NCI-H146 (cell line): ENCODE measurements at places on chromosomes 3 and 15.

DNA sequence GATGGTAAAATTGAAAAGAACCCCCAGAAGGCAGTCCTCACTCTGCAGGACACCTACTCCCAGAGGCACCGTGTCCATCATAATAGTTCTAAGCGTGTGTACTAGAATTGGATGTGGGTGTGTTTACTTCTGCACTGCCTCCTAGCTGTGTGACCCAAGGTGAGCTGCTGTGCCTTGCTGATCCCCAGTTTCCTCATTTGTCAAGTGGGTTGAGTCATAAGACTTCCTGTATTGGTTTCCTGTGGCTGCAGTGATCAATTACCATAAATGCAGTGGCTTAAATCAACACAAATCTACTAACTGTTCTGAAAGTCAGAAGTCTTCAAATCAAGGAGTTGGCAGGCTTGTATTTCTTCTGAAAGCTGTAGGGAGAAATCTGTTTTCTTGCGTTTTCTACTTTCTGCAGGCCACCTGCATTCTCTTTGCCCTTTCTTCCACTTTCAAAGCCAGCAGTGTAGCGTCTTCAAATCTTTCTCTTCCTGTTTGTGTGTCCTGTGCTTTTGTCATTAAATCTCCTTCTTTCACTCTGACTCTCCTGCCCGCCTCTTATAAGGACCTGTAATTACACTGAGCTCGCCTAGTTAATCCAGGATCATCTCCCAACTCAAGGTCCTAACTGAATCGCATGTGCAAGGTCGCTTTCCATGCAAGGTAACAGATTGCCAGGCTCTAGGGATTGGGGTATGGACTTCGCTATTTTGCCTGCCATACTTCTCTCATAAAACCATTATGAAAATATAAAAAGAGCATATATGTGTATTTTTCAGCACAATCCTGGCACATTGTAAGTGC lies 59.0 kb downstream of the RORA start:
- DNase-seq, result no peak

DNA sequence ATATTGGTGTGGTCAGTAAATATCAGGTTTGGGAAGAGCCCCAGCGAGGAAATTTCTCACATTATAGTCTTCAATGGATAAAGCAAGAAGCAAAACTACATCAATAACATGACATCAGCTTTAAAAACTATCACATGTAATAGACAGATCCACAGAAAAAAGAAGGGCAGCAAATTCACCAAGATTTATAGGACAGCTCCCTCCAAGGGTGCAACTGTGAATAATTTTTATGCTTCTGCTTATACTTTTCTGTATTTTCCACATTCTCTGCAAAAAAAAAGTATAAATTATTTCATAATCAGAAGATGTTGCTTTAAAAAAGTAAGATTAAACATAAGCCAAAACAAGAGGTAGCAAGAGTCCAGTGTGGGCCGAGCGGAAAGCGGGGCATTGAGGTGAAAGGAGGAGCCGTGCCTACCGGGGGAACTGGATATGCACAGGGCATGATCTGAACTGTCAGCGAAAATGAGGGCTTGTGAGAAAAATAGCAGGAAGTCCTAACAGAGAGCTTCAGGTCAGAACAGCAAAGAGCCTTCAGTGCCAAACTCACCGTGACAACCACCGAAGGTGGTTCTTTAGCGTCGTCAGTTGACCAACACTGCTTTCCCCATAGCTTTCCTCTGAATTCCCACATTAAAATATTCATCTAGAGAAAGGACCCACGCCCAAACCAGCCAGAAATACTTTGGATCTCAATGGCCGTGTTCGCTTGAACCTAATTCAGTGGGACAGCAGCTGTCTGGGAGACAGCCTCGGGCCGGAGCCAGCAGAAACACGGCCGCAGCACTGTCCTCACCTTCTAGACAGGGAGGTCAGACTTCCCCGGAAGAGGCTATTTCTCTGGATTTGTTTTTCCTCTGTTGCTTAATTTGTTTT lies 59.8 kb downstream of the FAM174B start:
- DNase-seq, result no peak

DNA sequence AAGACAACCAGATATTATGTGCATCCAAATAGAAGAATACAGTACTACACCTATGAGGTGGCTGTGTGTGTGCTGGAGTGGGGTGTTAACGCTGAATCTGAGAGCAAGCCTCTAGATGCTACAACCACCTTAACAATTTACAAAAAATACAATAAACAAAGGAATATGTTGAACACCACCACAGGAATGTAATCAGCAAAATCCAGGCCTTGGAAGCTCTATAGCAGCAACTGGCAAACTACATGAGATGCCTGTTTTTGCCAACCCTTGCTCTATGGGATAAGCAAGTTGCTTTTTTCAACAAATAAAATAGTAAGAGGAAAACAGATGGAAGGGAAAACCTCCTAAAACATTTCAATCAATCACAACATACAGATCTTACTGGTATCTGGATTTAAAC lies 23.9 kb downstream of the SLTM start:
- DNase-seq, result no peak

DNA sequence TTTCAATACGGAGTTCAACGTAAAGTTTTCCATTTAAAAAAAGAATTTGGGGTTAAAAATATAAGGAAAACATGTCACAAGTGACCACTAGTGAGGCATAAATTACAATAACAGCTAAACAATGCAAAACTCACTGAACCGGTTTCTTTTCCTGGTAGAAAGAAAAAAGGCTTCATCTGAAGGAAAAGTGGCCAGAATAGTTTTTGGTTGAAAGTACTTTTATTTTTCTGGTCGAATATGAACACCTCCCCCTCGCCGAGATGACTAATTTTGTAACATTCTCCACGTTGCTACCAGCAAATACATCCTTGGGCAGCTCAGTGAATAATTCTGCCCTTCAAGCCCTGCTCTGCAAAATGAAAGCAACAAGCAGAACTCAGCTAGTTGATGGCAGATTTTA lies 3.9 kb upstream of the SRGAP3 start:
- DNase-seq, result no peak

DNA sequence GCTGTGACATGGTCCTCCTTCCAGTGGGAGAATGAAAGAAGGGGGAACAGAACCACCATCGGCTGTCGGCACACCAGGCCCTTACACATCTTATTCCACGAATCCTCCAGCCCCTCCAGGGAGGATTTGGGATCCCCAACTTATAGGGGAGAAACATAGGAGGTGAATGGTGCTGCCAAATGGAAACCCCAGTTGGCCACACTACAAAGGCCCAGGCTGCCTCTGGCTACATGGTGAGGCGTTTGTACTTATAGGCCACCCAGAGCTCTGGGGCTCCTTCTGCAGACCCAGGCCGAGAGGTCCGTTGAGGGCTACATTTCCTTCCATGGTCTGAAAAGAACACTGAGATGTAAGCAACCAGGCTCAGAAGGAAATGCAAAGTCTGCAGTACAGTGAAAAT lies 12.0 kb downstream of the AMOTL2 start:
- DNase-seq, result no peak

DNA sequence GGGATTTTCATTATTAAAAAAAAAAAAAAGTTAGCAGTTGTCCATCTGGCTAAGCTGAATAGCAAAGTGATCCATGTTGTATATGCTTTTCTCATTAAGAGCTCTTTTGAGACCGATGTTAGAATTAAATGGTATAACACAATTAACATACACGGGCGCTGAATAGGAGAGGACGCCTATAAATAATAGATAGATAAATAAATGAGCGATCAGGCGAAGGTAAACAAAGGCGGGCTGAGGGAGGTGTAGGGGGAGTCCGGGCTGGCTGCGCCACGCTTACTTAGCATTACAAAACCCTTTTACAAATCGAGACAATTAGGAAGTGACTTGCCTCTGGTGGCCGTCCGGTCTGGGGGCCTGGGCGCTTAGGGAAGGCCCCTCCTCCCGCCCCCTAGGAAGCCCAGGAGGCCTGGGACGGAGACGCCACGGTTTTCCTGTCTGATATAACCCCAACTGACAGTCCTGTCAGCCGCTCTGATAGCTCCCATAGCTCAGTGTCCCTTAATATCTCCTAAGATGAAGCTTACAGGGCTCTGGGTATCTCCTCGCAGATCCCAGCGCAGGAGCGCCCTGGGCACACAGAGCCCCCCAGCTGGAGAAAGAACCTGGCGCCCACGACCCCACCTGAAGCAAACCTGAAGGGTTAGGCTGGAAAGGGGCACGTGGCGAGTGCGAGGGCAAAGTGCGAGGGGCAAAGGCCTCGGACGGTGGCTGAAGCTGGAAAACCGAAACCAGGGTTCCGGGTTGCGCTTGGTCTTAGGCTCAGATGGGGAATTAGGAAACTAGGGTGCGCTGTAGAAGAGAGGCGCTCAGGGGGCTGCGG lies 3.6 kb downstream of the SOX14 start:
- DNase-seq, result no peak

GRCh38 chr3:168844472-168844871 lies 748.7 kb upstream of the GOLIM4 start:
- DNase-seq, result no peak

DNA sequence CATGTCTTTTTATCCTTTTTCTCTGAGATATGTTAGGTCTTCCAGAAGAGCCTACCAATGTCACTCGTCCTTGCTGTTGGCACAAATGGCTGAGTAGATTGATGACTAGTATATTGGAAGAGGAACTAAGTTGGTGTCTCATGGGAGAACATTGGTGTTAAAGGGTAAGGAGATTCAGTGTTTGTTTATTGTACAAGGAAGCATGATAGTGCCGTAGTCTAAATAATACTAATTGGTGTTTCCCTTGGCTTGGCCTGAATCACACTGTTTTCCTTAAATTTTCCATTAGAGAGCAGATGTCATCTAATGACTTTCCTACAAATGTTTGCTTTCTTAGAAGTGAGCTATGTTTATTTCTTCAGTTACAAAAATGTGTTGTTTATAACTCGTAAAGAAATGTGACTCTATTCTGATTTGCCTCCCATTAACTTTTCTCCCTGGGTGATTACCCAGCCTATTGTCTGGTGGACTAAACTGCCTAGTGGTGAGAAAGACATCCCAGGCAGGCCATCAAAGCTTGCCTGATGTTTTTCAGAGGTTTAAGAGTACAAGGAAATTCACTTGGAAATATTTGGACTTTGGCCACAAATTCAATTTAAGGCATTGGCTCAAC lies 28.7 kb downstream of the ADAMTSL3 start:
- no peak for DNase-seq

DNA sequence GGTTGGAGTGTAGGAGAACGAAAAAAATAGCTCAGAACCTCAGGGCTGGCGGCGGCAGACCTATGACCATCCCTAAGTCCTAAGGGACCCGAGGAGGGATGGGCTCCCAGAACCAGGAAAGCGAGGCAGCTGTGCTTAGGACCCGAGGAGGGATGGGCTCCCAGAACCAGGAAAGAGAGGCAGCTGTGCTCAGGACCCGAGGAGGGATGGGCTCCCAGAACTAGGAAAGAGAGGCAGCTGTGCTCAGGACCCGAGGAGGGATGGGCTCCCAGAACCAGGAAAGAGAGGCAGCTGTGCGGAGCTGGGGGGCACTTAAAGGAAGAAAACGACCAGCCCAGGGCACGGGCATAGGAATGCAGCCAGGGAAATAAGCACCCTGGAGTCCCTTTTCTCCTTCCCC lies 125.0 kb upstream of the DLG1 start:
- no peak for DNase-seq

DNA sequence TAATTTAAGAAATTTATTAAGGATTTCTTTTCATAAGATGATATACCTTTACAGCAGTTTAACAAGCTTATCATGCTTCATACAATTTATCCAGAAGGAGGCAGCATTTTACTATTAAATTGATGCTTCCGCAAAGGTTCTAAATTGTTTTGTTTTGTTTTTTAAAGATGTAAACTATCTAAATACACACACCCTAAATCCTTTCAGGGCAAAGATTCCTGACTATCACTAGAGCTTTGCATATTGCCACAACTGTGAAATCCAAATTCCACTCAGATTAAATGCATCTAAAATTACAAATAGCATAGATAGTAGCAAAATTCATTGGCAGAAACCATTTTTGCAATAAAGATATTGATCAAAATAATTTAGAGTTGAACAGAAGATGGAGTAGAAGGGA lies 44.5 kb upstream of the CCNL1 start:
- no peak for DNase-seq

GRCh38 chr3:81864272-81864671 lies 102.8 kb upstream of the GBE1 start:
- DNase-seq, result no peak

GRCh38 chr15:78338781-78339180 lies 1.4 kb upstream of the CRABP1 start:
- DNase-seq, result no peak

- DNase-seq, result no peak
Measured at GRCh38 chr3:113684271-113684819, 12.1 kb downstream of the USF3 start.

DNA sequence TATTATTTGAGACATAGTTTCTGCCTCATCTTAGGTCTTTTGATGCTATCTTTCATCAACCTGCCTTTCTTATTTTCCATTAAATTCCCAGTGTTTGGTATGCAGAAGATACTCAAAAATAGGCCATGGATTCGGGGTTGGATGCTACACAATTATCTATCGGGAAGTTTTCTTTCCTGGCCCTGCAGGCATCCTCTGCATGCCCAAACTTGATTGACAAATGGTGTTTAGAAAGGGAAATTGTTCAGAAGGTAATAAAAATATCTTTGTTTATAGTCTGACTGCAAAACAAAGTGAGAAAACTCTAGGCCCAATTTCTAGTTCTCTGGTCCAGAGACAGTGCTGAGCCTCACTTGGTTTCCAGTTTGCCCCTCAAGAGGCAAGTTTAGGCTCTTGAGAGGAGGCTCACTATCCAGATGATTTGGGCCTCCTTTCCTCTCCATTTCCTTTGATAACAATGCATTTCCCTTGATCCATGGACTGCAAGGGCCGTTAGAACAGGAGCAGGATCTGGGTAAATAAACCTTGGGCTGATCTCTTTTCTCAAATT lies 157.1 kb upstream of the DPH6 start:
- no peak for DNase-seq

DNA sequence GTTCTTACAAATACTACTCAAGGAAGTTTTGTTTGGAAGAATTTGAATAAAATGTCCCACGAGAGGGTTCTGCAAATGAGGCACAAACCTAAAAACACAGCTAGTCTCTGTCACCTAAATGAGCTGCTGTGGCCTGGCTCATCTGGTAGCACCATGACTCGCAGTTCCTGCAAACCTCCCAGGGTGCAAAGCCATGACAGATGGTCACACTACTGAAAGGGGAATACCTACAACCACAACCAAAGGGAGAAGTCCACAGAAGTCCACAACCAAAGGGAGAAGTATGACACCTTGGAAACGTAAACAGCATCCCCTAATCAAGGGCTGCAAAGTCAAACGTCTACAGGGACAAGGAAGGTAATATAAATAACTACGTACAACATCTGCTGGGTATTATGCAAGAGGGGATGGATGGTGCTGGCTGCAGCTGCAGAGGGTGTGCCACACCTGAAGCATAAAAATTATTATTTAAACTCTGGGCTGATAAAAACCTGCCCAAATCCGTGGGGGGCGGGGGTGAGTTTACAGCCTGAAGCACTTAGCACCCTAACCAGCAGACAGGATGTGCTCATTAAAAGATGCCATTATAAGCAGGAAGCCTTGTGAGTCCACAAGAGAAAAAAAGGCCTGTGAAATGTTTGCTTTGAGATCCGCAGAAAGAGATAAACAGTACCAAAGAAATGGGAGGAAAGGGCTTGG lies 184.0 kb downstream of the MAGI1 start:
- peak; percentile 84 for DNase-seq

GRCh38 chr15:98658831-98659699 lies 10.7 kb downstream of the IGF1R start:
- peak; percentile 38 for DNase-seq

- DNase-seq, result no peak
Measured at GRCh38 chr3:294096-294495, 97.5 kb downstream of the CHL1 start.
